ENCODE measurements at places on chromosomes 5 and 9. TPM values are rescaled to one million over a fixed set of nuclear protein-coding genes. Genes with fewer than 3 reads are reported as not detected.

GRCh38 chr5:166722939-166723338 is 1568.5 kb upstream of the WWC1 start:
- DNase-seq, result no peak
- no peak overlapping the region for H3K4me3 ChIP-seq
- no peaks in the 10 kb centered on the region for H3K4me1 ChIP-seq
- no peak overlapping the region for H3K27ac ChIP-seq

DNA sequence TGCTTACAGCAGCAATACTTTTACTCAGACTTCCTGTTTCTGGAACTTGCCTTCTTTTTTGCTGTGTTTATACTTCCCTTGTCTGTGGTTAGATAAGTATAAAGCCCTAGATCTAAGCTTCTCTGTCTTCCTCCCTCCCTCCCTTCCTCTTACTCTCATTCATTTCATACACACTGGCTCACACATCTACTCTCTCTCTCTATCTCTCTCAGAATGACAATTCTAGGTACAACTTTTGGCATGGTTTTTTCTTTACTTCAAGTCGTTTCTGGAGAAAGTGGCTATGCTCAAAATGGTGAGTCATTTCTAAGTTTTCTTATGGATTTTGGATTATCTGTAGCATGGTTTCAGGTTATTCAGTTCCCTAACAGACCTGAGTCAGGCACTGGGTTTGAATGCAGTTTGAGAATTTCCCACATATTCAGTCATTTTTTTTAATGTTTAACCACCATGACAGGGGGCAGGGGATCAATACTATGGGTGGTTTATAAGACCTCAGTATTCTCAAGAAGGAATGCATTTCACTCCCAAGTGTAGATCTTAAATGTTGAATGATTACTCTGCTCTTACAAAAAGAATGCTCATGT is at the start of gene IL7R:
Gene IL7R (plus strand): TSS at position 127 of the 587 bp plus-strand sequence. CDS start 87 bp downstream, at position 214.
- DNase-seq, result no peak
- H3K27ac ChIP-seq, result peak within 1 kb of the TSS; percentile 34
- H3K27me3 ChIP-seq, result no peaks in the 10 kb centered on the region
- H3K36me3 ChIP-seq, result no peaks in the 10 kb centered on the region
- peak within 1 kb of the TSS; percentile 13 for H3K4me3 ChIP-seq

GRCh38 chr5:50995285-50995942 is 329.0 kb downstream of the PARP8 start:
- no peak for DNase-seq
- H3K36me3 ChIP-seq, result no peaks in the 10 kb centered on the region
- no peaks in the 10 kb centered on the region for H3K4me1 ChIP-seq
- no peaks in the 10 kb centered on the region for H3K27me3 ChIP-seq

GRCh38 chr9:127578952-127579853 is 32.9 kb upstream of the STXBP1 start:
- H3K27me3 ChIP-seq, result no peaks in the 10 kb centered on the region
- H3K4me1 ChIP-seq, result peaks cover 6% of the 10 kb centered on the region
- no peaks in the 10 kb centered on the region for H3K36me3 ChIP-seq
- peak overlapping the region; percentile 62 for H3K4me3 ChIP-seq

The OLFML2A gene
- 4.8 TPM for polyA plus RNA-seq

The SMIM23 gene
- not detected for polyA plus RNA-seq
